ENCODE measurements at places on chromosomes 7 and 10.

- DNase-seq, result no peak
These were observed 180.0 kb upstream of the AHR start for GRCh38 chr7:17118412-17118811.

- DNase-seq, result no peak
These were observed 219.8 kb upstream of the BMPER start for GRCh38 chr7:33685503-33685902.

GRCh38 chr7:18402488-18403183, 92.9 kb upstream of the HDAC9 start:
- no peak for DNase-seq

DNA sequence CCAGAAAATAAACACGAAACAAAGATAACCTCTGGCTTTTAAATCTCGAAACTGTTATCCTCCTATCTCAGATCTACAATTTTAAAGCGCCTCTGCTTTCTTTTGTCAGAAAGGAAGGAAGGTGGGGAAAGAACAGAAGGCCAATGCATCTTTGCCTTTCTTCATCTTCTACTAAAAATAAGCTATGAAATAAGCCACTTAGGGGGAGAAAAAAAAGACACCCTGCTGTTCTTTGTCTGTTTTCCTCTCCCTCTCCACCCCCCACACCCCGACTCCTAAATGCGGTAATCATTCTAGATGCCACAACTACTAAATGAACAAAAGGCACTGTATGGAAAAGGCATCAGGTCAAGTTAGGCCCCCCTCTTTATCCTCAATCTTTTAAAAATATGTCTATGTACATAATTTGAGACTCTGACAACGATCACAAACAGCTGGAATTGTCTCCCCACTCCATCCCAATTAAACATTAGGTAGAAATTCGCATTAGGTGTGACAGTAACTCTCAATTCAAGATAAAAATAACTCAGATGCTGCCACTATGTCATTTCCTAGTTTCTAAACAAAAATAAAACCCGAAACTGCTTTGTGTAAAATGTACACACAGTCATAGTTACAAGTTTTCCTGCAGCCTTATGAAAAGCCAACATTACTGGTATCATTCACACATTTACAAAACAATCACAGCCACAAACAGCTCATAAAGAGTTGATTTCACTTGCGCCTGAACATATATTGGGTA, 2.4 kb downstream of the UBE2H start:
- DNase-seq, result no peak

- DNase-seq, result no peak
These were observed 69.0 kb downstream of the TCF7L2 start for GRCh38 chr10:113019096-113019495.

DNA sequence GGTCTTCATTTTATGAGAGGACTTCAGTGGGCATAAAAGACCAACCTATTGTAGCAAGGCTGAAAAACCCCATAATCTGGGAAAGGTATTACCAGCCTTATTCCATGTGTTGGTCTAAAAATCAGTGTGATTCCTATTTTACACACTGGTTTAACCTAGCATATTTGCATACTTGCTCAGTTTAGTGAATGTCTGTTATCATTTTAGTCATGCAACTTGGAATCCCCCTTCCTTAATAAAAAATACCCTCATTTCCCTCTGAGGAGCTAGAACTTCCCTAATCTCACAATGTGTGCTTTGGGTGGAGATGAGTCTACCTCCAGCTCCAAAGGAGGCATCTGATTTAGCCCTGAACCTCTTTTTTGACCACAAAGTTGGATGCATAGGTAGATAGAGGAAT, 312.8 kb upstream of the SORCS1 start:
- no peak for DNase-seq

- DNase-seq, result no peak
These were observed 261.2 kb downstream of the GLI3 start for GRCh38 chr7:41975849-41976248.

GRCh38 chr7:103466814-103467213, 20.8 kb upstream of the SLC26A5 start:
- no peak for DNase-seq

DNA sequence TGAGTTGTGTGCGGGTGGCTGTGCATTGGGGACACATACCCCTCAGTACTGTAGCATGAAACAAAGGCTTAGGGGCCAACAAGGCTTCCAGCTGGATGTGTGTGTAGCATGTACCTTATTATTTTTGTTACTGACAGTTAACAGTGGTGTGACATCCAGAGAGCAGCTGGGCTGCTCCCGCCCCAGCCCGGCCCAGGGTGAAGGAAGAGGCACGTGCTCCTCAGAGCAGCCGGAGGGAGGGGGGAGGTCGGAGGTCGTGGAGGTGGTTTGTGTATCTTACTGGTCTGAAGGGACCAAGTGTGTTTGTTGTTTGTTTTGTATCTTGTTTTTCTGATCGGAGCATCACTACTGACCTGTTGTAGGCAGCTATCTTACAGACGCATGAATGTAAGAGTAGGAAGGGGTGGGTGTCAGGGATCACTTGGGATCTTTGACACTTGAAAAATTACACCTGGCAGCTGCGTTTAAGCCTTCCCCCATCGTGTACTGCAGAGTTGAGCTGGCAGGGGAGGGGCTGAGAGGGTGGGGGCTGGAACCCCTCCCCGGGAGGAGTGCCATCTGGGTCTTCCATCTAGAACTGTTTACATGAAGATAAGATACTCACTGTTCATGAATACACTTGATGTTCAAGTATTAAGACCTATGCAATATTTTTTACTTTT, 1.8 kb downstream of the DDIT4 start:
- no peak for DNase-seq

DNA sequence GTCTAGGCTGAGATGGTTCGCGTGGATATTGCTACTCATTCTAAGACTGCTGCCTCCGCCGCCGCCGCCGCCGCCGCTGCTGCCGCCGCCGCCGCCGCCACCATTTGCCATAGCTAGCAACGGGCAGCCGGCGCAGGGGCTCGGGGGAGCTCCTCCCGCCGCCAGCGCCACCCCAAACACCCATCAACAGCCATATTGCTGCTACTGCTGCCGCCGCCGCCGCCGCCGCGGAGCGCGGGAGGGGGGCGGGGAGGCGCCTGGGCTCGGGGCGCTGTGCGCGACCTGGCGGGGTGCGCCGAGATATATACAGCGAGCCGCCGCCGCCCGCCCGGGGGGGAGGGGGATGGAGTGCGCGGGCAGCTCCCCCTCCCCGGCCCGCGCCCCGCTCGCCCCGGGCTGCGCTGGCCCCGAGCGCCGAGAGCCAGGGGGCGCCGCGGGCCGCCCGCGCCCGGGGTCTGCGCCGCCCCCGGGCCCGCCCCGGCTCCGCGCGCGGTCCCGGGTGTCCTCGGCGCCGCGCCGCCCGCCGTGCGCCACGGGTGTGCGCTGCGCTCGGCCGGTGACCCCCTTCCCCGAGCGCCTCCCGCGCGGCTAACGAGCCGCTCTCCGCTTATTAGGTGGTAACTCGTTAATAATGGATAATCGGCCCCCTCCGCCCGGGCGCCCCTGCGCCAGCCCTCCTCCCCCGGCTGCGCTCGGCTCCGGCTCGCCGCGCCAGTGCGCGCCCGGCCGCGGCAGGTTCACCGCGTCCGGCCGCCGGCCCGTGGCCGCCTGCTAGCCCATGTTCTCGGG, at the start of gene KCNMA1:
TSS of gene KCNMA1 (minus strand) at position 277 of the 789 bp plus-strand sequence.
- DNase-seq, result no peak

DNA sequence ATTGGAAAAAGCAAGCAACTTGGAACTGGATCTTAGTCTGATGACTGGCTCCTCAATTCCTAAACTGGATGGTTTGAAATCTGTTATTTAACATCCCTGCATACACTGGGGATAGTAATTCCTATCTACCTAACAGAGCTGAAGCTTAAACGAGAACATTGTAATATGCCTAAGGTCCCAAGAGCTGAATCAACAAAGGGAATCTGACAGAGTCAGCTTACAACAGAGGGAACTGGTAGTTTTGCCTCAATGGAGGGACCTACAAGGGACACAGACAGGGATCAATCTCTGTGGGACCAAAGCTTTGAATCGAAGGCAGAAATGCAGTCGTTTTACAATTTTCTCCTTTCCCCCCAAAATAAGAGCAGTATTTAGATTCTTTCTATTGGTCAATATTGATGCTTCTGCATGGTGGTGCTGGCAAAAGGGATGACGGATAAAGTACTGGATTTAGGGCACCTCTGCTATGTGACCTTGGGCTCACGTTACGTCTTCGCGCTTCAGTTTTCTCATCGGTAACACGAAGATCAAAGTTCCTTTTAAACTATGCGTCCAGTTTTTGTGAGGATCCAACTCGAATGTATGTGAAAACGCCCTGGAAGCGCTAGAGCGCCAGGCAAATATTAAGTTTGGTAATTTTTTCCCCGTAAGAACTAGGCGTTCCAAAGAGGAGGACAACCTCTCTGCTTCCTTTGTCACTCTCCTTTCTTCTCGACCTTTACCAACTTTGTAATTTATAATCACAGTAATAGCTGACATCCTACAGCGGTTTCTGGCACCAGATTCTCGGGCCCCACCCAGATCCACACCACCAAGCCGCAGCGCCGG, 1.1 kb downstream of the ACTR1A start:
- no peak for DNase-seq

GRCh38 chr10:51214207-51215196, 140.2 kb downstream of the PRKG1 start:
- DNase-seq, result no peak

GRCh38 chr7:135825406-135825805, 76.8 kb upstream of the FAM180A start:
- DNase-seq, result no peak

DNA sequence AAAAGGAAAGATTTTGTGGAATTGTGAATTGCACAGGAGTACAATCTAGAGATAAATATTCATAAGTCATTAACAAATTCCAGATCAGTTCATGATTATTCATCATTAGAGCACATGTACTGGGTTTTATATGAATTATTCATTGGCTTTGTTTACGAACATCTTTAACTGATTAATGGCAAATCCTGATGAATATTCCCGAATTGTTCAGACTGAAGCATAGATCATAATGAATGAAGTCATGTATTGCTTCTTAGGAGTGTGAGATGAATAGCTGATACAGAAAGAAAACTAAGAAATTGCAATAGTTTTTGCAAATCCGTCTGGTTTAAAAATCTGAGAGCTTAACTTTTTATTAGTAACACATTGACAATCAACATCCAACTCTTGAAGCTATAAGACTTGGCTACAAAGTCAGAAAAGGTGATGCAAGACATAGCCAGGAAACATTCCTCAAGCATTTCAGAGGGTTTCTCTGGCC, 183.6 kb upstream of the DGKB start:
- no peak for DNase-seq

GRCh38 chr7:41163991-41164390, 538.9 kb downstream of the INHBA start:
- no peak for DNase-seq

GRCh38 chr10:80530251-80530650, 7.5 kb upstream of the SH2D4B start:
- no peak for DNase-seq

DNA sequence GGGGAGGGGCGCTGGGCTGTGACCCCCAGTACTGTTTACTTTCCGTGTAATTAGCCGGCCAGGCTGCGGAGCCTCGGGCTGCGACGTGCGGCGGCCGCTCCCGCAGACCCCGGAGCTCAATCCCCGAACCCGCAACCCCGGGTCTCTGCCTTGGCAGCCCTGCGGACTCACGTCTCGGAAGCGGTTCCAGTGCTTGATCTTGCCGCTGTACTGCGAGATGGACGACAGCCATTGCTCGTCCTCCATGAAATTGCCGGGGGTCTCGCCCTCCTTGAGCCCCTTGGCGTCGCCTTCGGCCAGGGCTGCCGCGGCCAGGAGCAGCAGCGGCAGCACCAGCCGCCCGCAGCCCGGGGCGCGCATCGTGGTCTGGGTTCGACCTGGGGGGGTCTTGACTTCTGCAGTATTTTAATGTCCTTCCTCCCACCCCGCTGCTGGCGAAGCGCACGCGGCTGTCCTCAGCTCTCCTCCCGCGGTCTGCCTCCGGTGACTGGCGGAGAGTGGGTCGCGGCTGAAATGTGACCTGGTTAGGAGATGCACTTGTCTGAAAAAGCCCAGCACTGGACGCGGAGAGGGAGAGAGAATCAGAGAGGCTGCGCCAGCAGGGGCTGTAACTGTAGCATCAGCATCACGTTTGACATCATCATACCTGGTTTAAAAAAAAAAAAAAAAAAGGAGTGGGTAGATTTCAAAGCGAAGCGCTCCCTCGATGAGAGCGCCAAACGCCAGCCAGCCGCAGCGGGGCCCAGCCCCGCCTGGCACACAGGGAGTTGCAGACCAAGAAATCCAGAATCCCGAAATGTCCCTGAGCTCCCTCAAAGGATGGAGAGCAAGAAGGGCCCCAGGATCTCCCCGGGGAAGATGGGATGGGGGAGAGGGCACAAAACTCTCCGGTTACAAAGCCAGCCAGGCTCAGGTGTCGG, at the start of gene SPOCK2:
TSS of gene SPOCK2 (minus strand) at position 583 of the 920 bp plus-strand sequence. CDS start at position 360, 223 bp downstream.
- peak; percentile 55 for DNase-seq

GRCh38 chr10:33134011-33134751, 176.2 kb upstream of the ITGB1 start:
- no peak for DNase-seq

DNA sequence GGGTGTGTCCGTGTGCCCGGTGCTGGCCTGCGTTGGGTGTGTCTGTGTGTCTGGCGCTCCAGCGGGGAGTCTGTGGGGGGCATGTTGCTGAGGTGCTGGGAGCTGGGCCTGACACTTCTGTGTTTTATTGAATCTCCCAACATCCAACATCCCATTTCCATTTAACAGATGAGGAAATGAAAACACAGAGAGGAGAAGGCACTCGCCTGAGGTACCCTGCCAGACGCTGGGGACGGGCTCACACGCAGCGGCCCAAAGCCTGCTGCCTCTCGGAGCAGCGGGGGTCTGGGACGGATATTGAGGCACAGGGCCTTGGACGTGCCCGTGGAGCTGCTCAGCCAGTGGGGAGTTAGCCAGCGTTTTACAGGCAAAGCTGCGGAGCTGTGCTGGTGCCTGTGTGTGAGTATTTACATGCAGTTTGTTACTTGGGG, 133.9 kb downstream of the DNAJB6 start:
- DNase-seq, result no peak

DNA sequence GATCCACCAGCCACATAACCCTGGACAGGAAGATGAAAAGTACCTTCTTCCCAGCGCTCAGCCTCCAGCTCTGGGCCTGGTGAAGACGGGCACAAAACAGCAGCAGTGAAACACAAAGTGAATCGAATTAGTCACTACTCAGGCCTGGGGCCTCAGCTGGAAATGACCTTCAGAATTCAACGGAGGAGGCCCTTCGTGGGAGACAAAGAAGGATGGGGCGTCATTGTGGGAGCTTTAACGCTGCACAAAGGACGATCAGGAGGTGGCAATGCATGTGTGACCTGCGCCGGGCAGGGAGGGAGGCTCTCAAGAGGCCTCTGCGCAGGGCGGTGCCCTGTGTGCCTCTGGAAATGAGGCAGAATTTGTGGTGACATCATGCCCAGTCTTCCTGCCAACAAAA, 161.9 kb downstream of the DNAJB6 start:
- DNase-seq, result no peak

DNA sequence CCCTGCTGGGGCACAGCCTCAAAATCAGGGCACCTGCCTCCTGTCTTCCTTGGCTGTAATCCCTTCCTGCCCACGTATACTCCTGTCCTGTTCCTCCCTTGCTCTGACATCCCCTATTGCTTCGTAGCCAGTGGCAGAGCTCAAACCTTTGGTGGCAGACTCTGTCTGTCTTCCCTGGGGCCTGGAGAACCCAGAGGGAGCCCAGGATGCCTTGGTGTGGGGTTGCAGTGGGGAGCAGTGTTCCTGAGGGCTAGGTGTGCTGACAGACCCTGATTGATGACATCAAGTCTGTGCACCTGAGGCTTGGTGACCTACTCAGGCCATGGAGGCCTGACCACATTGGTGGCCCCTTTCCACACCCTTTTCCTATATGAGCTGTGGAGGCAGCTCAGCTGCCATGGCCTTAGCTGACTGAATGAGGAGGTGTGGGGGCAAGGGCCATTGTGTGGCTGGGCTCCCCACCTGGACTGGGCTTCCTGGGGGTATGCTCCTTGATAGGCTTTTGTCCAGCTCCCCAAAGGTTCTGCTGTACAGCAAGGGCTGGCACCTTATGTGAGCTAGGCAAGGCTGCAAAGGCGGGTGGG, 5.4 kb upstream of the GCK start:
- DNase-seq, result no peak
